WTC11 (cell line): ENCODE measurements at places on chromosomes 5 and 9. TPM values are rescaled to one million over a fixed set of nuclear protein-coding genes. Genes with fewer than 3 reads are reported as not detected.

The PKN3 gene
- 24.1 to 28.9 TPM (median 27.5 TPM) in 3 replicates for total RNA-seq

The HTR4 gene
- total RNA-seq, result not detected in 3 replicates

The ECSCR gene
- total RNA-seq, result 1.8 to 2.7 TPM (median 2.3 TPM) in 3 replicates

The OBP2B gene
- total RNA-seq, result not detected in 3 replicates

The OR1J2 gene
- not detected in 3 replicates for total RNA-seq

The PTPRD gene
- 51.3 to 69.6 TPM (median 54.6 TPM) in 3 replicates for total RNA-seq

DNA sequence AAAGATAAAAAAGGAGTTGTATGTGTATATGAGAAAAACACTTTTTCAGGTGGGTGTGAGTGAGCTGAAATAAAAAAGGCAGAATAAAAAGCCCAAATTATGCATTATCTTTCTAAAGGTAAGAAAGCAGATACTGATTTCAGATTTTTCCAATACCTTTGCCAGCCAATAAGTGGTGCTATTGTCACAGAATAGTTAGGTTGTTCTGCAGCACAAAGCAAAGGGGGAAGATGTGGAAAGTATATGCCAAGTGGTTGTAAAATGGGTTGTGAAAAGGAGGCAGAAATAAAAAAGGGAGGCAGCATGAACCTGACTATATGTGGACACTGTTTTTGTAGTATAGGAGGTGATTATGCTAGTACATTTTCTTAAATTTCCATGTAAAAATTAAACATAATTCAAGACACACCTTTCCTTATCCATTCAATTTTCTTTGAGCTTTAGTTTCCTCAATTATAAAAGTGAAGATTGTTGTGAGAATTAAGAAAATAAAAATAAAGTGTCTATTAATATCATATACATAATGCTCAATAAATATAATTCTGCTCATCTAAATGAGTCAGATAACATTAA is 106.7 kb downstream of the SMIM15 start:
- no peak for DNase-seq

- no peak for DNase-seq
Measured at GRCh38 chr5:56076486-56076885, 81.7 kb upstream of the IL6ST start.

GRCh38 chr5:140767444-140767843 is 18.5 kb upstream of the PCDHA1 start:
- DNase-seq, result no peak

DNA sequence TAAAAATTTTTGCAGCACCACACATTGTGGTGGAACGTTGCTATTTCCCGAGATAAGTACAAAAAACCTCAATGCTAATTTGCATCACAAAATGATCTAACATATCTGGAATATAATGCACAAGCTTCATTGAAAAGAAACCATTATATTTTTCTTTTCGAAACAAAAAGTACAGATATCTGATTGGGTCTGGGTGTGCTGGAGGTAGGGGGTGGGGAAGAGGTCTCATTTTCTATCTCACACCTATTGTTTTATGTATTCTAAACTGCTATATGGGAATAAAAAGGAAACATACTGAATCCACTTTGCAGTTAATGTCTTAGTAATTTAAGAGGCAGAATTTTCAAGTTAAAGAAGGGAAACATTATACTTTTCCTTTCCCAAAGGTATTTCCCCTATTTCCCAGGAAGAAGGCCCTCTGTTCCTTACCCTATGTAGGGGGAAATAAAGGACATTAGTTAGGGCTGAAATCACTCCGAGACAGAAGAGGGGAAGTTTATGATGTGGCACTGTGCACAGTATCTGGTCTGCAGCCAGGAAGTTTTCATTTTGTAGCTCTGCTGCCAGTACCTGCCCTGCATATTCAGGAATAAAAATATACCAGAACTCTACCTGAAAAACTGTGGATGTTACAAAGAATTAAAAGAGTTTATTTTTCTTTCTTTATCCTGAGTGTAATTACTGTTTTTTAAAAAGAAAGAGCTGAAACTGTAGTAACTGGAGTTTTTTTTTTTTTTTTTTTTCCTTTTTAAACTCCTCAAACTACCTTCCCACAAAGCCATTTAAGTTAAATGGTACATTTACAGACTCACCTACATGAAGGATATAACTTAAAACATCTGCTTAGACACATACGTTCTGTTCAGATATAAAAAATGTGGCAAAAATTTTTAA is 7.4 kb downstream of the MEF2C start:
- DNase-seq, result no peak

DNA sequence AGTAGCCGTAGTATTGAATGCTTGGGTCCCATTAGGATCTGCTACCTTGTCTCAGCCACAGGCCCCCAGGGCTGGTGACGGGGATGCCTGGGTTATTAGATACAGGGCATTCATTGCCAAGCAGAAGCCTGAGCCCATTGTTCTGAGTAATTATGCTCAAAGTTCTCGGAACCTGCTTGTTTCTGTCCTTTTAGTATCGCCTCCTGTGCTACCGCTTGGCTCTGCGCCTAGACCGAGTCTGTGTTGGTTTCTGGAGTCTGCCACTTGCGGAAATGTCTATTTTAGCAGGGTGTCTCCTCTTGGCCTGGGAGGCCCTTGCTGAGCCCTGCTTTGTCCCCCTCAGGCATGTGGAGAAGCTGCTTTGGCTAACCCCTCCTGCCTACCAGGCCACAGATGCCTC is 506.1 kb downstream of the BNC2 start:
- no peak for DNase-seq

DNA sequence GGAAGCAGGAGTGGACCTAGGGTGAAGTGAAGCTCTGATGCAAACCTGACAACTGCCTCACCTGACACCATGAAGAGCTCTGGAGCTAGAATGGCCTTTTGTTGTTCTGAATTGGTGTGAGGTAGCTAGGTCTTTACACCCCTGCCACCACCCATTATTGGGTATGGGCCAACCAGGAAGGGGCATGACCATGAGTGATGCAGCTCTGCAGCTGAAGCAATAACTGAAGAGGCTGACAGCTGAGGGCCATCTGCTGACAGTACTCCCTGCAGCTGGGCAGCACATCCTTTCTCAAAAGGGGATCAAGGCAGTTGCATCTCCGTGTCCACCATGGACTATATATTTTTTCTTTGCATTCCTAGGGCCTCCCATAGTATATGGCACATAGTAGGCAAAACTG is 87.0 kb upstream of the TLE1 start:
- no peak for DNase-seq

DNA sequence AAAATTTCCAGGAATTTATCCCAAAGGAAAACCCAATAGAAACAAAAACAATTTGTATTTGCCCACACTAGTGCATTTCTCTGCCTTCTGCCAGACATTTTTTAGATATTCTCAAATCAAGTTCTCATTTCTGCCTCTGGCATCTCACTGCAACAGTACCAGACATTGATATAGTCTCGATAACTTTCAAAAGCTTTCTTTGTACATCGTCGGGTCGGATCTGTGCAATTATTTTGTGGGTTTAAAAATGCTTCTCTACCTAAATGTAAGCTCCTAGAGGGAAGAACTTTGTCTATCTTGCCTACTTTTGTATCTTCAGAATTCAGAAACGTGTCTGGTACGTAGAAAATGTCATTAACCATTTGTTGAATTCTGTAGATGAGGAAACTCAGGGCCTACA is 125.5 kb upstream of the LIFR start:
- DNase-seq, result no peak

DNA sequence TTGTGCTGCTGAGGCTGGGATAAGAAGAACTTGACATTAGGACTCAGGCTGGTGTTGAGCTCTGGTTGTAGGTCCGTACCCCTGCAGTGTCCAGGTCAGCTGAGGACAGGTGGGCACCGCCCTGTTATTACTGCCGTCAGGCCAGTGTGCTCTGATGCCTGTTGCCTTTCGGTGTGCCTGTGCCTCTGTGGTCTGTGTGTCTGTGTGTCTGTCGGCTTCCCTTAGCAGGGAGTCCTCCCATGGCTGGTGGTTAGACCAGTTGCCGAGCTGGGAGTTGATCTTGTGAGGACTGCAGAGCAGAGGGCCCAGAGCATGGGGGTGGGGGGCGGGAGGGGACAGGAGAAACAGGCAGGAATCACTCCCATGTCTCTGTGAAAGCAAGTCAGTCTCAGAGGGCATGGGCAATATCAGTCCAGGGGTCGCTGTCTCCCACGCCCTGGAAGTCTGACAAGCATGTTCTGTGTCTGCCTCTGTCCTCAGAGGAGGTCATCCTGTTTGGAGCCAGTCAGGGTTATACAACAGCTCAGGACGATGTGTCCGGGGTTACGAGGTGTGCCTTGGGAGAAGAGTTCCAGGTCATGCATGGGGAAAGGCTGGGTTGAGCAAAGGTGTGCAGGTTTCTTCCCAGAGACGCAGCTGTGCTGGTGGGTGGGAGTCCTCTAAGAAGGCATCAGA is 67.3 kb upstream of the GARNL3 start:
- DNase-seq, result no peak

DNA sequence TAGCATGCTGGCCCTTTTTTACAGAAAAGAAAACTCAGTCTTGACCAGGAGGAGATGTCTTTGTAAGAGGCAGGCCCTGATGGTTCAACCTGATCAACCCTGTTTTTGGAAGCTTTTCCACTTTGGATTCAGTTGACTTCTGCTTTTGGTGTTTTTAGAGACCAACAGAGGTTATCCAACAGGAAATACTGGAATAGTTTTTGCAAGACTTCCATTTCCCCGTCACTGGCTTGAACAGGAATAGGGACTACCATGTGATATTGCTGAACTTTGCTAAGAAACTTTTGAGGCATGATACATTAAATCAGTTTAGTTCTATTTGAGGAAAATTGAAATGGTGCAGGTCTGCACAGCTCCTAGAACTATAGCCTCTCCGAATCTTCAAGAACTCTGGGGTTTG is 17.1 kb upstream of the DAB2 start:
- no peak for DNase-seq

DNA sequence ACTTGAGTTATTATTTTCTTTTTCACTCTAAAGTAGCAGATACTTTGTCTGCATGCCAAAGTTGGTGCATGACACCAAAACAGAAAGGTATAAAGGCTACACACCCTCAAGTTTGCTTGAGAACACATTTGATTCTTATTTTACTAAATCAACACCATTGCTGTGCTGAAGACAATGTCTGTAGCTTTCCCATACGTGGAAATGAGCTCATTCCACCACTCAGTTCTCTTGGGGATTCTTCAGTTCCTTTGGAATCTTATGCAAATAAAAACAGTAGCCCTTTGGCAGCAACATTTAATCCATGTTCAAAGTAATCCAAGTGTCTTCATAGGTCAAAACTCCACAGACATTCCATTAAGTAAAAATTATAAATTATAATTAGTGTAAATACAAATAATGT is 264.9 kb downstream of the TLE1 start:
- DNase-seq, result no peak

GRCh38 chr5:151295138-151295537 is 8.4 kb downstream of the SLC36A3 start:
- no peak for DNase-seq
